HuH-7 (cell line): ENCODE measurements at places on chromosomes 13 and 19.

GRCh38 chr13:55361141-55361540 lies 1779.6 kb upstream of the PRR20A start:
- DNase-seq = peak; percentile 1

DNA sequence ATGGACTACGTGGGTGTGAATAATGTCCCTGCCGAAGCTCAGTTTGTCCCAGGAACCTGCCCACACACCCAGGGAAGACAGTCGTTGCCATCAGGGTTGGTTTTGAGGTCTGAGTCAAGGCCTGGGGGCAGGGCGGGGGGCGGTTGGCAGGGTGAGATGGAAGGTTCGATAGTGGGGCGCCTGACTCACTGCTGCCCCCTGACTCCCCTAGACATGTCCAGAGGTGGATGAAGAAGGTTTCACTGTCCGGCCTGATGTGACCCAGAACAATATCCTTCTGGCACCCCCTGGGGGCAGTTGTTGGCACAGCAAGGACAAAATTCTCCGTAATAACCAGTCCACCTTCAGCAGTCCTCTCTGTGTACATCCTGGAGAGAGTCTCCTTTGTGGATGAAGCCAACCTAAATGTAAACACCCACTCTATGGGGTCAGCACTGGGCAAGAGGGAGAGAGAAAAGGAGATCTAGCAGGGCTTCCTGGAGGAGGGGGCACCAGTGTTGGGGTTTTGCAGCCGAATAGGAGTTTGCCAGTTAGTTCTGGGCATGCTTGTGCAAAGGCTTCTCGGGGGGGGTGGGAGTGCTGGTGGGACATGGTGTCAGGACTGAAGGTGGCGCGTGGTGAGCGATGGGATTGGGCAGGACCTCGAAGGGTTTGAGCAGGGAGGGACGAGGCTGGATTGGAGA lies 19.6 kb upstream of the B3GNT3 start:
- peak; percentile 81 for DNase-seq

DNA sequence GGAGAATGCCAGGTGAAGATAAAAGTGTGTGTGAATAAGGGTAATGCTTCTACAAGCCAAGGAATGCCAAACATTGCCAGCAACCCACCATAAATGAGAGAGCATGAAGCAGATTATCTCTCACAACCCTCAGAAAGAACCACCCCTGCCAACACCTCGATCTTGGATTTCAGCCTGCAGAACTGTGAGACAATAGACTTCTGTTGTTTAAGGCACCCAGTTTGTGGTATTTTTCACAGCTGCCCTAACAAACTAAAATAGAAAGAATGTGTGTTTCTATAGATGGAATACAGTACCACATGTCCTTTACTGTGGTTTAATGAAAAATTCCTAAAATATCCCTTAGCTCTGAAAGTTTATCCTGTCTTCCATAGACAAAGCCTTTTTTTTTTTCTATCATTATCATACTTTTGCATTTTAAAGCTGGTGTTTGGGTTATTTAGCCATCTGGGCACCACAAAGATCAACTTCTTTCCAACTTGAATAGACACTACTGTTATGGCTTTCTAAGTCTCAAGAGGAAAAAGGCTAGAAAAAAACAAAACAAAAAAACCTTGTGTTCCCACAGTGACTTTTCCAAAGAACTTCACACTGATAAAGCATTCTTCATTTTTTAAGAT lies 505.6 kb downstream of the KCTD12 start:
- DNase-seq = no peak

- DNase-seq = no peak
Observed at GRCh38 chr13:102289606-102290005, 112.2 kb downstream of the FGF14 start.

GRCh38 chr19:23917856-23918255 lies 3.2 kb downstream of the ZNF726 start:
- DNase-seq = no peak

GRCh38 chr19:9219489-9219888 lies at the start of gene OR7D4:
OR7D4 (minus strand) TSS chr19:9219589; CDS start chr19:9214837, 4,752 bp downstream.
- DNase-seq = no peak

GRCh38 chr19:53333066-53333462 lies 485 bp upstream of the ZNF845 start:
- DNase-seq = no peak

DNA sequence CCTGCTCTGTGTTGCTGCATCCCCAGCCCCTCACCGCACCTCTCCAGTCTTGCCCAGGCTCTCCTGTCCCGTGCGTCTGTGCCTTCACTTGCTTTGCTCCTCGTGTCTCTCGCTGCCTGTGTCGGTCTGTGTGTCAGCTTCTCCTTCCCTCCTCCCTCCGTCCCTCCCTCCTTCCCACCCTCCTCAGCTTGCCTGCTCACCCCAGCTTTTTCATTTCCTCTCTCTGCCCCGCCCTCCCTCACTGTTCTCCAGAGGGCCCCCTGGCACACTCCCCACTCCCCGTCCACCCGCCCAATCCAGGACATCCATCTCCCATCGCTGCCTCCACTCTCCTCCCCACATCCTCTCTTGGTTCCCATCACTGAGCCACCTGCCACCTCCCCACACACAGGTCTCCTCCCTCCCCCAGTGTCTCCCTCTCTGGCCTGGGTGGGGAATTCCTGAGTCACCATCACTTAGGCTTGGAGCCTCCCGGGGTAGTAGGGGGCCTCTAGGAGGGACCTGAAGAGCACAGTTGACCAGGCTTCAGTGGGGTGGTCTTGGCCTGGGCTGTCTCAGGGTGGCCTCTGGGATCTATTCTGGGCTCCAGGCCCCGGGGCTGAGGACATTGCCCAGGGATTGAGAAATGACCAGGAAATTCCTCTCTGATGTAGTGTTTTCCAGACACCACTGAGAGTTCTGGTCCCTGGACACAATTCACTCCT lies at the start of gene PTGIR:
Gene PTGIR (minus strand): TSS at position 132 of the 704 bp plus-strand sequence. CDS start 864 bp downstream, outside the sequence.
- no peak for DNase-seq
